ENCODE measurements at places on chromosomes 5 and 9.

DNA sequence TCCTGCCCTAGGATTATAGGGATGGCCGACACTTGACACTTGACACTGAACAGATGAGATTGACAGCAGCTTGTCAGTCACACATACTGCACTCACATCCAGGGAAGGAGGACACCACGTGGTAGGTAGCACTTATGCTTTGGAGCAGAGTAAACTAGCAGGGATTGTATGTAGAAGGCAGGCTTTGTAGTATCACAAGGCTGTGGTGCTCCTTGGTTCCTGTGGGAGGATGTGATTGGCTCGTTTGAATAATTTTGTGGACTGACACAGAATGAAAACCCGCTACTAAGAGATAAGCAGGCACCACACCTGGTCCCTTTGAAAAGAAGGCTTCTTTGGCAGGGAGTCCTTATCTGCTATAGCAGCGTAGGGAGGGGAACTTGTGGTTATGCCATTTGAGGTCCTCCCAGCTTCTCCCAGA, 63.6 kb upstream of the IL12B start:
- DNase-seq, result no peak

DNA sequence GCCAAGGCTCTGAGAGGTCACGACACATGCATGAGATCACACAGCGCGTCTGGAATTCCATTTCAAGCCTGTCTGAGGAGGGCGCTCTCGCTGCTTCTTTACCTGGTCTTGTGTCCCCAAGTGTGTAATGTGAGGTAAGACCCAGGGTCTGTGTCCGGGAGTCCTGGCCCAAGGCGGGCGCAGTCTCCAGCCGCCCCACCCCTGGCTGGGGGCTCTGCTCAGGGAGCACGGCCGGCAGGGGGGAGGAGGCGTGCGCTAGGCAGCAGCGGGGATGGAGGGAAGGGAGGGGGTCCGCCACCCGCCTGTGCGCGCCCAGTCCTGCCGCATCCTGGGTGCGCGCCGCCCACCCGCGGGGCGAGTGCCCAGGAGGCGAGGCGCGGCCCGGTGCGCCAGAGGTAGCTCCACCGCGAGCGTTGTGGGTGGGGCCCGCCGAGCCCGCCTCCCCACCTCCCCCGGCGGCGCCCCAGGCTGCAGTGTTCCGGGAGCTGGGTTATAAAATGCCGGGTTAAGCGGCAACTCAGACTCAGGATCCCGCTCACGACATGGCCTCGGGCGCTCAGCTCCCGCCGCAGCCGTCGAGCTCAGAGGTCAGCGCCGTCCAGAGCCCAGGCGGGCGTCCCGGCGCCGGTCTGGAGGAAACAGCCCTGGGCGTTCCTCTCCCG, at the start of gene CCNI2:
Gene CCNI2 (plus strand): TSS at position 473 of the 662 bp plus-strand sequence. CDS start 70 bp downstream, at position 543.
- DNase-seq, result no peak

GRCh38 chr9:97983589-97984187, 547 bp downstream of the ANP32B start:
- no peak for DNase-seq

DNA sequence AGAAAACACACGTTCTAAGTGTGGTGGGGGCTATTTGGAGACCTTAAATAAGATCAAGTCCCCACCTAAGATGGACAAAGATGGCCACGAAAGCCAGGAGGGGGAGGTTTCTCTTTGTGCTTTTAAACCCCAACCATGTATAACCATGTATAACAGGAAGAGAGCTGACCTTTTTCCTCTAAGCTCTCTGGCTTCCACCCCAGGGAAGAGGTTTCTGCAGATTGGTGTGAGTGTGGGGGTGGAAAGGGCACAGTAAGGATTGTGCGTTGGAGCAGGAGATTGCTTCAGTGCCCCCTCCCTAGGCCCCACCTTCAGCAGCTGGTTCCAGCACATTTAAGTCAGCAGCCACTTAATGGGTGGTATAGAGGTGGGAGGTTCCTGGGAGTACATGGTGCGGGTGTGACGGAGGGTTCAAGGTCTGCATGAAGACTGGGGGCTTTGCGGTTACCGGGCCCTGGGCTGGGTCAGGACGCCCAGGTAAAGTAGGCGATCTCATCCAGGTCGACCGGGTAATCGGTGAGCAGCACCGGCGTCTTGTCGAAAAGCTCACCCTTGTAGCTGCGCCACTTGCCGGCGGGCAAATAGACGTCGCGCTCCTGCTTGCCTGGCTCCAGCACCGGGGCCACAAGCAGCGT, 6.2 kb downstream of the MYORG start:
- DNase-seq, result no peak

- DNase-seq, result no peak
These were observed 9.4 kb downstream of the GABRA1 start for GRCh38 chr5:161857358-161857757.

GRCh38 chr9:135255033-135255840, 167.8 kb downstream of the OLFM1 start:
- DNase-seq, result no peak

GRCh38 chr9:129398101-129398960, 220.3 kb upstream of the IER5L start:
- DNase-seq, result no peak

DNA sequence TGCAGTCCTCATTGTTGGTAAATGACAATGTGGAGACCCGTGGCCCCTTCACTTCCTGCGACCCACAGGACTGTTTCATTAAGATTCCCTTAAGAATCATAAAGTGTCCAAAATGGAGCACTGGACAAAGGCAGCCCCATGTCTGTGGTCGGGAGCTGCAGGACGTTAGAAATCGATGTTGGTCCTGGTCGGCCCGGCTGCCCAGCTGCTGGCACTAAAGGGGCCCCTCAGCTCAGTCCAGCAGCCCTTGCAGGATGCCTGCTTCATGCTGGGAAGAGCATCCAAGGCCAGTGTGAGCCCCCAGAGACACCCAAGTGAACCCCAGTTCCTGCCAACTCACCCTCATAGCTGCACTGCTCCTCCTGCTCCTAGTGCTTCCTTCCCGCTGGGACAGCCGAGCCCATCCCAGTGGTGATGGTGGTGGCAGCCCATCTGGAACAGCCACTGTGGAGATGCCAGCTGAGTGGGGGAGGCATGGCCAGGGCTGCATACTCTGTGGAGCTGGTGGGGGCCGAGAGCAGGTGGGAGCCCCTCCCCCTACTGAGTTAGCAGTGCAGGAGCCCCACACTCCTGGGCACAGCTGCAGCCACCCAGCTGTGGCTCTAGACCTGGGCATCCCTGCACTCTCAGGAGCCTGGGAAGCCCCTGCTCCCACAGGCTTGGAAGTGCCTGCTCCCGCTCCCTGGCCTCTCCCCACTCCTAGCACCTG, 168.0 kb upstream of the IRX2 start:
- DNase-seq, result no peak

GRCh38 chr9:35683323-35683722, 6.4 kb downstream of the TPM2 start:
- no peak for DNase-seq

DNA sequence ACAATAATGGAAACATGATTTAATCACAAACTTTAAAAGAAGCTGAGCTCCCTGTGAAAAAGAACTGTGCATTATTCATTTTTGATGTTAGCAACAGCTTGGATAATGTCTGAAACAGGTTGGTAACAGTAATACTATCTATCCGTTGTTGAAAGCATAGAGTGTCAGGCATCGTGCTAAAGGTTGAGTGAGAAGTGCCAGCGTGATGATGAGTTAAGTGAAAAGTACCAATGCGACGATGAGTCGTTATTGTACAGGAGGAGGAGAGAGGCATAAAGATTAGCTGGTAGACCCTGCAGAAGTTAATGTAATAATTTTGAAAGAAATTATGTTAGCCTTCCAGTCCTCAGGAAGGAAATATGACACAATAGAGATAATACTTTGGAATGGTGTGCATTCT, 593.6 kb downstream of the MAT2B start:
- no peak for DNase-seq

- no peak for DNase-seq
These were observed 107.6 kb upstream of the PITX1 start for GRCh38 chr5:135141303-135142268.

DNA sequence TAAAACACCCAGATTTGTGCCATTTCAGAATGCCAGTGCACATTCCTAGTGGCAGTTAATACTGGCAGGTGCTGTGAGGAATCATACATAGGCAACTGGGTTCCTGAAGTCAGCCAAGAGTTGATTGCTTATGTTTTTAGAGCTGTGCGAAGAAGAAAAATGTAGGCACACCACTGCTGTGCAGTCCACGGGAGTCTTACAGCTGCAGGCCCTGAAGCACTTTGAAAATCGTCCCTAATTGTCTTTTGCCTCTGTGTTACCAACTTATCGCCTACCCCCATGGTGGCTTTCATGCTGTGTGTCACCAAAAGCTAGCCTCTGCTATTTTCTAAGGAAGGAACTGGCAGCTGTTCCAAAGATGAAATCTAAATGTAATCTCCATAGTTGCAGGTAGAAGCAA, 263.9 kb downstream of the ARRDC3 start:
- DNase-seq, result no peak

DNA sequence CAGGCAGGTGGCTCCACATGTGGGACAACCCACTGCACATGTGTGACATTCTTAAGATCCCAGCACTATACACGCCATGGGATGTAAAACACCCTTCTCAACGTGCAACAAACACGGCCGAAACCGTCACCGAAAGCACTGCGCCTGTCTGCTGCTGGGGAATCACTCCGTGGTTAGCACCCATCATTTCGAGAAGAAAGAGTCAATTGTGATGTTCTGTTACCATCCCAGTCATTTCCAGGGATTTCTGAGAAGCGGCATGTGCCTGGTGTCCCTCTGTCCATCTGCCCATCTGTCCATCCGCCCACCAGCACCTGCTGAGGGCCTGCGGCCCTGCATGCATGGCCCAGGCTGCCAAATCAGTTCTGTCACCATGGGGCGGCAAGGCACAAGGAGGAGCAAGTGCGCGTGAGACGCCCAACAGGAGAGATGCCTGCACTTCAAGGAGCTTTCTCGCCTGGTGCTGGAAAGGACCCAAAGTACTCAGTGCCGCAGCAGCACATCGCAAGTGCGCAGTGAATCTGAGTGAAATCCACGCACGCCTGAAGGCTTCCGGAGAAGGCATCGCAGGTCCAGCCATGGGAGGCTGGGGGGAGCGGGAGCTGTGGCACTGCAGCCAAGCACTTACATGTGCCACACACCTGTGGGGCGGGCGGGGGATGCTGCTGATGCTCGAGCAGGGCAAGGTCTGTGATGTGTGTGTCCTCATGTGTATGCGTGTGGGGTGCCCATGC, 38.0 kb downstream of the VAV2 start:
- no peak for DNase-seq

DNA sequence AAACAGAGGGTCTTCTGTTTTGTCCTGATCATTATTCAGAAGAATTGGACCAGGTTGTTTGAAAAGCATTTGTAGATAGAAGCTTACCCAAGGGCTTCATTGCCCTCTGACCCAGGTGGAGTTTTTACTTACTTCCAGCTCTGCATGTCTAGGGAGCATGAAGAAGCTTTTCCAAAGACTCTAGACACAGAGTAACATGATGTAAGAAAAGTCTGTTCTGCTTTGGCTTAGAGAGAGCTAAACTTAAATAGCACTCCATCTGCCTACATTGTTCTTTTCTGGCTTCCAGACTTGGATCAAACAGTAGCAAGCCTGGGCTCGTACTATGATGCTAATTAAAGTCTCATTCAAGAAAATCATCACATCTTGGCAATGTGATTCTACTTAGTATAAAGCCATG, 112.1 kb downstream of the SNCAIP start:
- no peak for DNase-seq

GRCh38 chr9:8867148-8867547, 1067.6 kb upstream of the DMAC1 start:
- no peak for DNase-seq

DNA sequence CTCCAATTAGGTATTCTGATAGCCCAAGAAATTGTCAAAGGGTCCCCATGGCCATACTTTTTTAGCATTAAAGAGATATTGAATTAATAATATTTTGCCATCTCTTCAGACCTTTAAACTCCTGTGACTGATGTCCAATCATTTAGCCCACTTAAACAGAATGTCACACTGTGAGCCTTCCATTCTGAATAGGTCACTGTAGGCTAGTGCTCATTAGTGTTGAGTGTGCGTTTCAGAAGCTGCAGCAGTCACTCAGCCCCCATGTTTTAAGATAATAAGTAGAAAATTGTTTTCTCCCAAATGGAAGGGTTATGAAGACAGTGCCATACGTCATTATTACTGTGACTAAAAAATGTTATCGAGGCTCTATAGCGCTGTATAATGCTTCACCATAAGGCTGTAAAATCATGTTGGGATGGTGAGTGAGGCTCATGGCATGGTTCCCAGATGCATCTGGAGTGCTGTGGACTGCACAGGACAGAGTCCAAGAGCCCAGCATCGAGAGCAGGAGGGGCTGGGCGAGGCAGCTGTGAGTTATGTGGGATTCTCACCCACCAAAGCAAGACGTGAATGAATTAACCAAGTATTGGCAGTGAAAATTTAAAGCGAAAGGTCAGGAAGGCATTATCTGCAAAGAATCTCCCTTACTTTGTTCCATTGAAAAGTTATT, 2112.9 kb upstream of the WWC1 start:
- DNase-seq, result no peak

DNA sequence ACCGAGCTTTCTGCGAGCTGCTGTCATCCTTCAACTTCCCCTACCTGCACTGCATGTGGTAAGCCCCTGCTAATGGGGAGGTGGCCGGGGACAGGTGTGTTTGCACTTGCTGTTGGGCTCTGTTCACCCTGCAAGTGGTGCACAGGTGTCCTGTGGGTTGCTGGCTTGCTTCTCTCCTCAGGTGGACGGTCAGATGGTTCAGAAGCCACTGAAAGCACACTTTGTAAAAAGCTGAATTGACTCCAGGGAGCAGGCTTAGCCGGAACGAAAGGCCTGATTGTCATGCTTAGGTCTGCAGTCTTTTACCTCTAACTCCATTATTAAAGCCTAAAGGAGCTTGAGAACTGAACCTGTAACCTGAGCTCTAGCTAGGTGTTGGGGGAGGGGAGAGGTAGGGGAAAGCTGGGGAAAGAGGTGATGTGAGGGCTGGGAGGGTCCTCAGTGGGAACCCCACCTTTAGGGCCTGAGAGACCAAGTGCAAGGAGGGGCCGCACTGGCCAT, 37.6 kb downstream of the ACER2 start:
- no peak for DNase-seq

- DNase-seq, result no peak
These were observed 98.6 kb upstream of the ADAMTS19 start for GRCh38 chr5:129361441-129362025.

DNA sequence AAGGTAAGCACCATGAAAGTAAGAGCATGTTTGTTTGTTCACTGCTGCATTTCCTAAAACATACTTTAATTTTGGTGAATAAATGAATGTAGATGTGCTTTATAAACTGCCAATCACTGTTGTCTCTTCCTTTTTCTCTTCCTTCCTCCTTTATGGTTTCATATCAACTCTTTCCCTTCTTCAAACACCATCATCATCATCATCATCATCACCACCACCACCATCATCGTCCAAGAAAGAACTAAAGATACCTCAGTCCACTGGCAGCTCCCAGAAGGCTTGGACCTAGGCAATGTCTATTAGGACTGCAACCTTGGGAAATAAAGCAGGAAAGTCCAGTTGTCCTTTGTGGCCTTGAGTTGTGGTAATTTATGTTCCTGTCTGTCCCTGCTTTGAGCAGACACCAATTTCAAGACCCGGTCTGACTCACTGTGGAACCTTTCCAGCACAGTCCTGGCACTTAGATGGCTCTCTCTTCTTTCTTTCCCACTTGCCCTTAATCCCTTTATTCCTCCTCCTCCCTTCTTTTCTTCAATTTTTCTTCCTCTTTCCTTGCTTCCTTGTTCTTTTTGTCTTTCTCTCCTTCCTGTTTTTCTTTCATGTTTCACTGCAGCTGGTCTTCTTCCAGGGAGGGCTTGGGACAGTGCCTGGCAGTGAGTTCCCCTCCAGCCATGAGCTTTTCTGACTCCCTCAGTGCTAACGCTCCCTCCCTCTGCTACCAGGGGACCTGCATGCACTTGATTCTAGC, 99.3 kb downstream of the ANGPTL2 start:
- DNase-seq, result no peak
